ENCODE measurements at places on chromosomes 3 and 15.

GRCh38 chr15:59632714-59633113 lies 21.1 kb downstream of the GCNT3 start:
- no peak for DNase-seq

DNA sequence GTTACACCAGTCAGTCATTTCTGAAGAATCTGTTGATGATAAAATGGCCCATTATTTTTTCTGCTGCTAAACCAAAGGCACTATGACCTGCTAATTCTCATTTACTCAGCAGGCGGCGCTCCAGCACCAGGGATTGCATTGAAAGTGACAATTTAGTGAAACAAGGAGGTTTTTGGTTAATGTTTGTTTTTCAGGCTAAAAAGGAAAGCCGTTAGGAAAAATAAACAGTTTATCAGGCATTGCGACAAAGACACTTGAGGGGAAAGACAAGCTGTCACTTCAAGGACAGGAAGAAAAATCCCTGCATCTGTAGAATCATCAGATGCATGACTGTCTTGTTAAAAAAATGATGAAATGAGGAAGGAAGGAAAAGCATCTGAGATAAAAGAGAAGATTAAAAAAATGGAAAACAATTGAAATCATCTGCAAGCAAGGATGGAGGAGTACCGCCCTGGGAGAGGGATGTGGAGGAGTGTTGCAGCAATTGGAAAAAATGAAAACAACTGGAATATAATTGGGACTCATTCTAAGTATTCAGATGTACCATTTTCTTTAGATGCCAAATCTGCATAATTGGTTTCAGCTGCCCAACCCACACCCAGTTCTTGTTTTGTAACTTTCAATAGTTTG lies 54.0 kb downstream of the NR1D2 start:
- DNase-seq, result peak; percentile 70

DNA sequence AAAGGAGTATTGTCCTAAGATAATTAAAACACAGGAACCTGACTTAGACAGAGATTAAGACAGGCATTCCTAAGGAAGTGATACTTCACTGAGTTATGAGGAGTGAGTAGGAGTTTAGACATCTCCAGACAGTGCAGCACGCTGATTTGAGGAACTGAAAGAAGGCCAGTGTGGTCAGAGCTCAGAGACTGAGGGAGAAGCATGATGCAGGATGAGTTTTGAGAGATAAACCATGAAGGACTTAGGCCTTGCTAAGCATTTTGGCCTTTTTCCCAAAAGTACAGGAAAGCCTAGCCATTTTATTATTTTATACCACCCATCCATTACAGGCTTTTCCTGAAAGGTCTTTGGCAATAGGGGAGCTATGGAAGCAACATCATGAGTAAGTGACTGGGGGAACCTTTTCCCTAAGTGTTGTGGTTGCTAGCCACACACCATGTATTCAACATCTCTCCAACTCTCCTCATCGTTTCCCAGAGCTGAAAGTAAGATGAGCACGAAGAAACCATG lies 375.6 kb upstream of the TPRG1 start:
- DNase-seq, result peak; percentile 94

- DNase-seq, result no peak
Observed at GRCh38 chr3:72802001-72802400, 46.2 kb downstream of the SHQ1 start.

GRCh38 chr3:117692416-117692995 lies 982.9 kb downstream of the TUSC7 start:
- DNase-seq, result peak; percentile 74

DNA sequence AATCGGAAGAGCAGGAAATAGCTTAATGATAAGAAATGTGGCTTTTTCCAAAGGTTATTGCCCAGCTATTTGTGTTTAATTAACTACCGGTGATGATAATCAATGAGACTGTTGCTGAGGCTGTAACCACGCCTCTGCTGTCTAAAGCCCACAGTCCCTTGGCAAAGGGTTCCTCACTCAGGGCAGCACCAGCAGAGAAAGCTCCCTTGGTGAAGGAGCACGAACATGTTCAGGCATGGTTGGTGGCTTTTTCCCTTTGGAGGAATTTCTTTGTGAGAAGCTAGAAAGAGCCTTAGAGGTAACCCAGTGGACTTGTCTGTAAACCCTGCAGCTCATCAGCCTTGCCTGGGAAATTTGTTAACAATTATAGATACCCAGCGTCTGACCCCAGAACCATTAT lies 7.5 kb upstream of the ST6GAL1 start:
- no peak for DNase-seq

DNA sequence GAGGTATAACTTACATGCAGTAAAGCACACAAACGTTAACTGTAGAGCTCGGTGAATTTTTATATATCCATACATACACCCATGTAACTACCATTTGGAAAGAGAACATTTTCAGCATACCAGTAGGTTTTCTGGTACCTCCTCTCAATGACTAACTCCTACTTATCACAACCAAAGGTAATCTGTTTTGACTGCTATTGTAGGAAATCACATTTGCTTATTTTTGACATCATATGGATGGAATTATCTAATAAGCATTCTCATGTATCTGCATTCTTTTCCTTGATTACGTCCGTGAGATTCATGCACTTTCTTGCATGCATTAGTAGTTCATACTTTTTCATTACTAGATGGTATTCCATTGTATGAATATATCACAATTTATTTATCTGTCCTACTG lies 76.8 kb downstream of the CSNK1G1 start:
- no peak for DNase-seq

DNA sequence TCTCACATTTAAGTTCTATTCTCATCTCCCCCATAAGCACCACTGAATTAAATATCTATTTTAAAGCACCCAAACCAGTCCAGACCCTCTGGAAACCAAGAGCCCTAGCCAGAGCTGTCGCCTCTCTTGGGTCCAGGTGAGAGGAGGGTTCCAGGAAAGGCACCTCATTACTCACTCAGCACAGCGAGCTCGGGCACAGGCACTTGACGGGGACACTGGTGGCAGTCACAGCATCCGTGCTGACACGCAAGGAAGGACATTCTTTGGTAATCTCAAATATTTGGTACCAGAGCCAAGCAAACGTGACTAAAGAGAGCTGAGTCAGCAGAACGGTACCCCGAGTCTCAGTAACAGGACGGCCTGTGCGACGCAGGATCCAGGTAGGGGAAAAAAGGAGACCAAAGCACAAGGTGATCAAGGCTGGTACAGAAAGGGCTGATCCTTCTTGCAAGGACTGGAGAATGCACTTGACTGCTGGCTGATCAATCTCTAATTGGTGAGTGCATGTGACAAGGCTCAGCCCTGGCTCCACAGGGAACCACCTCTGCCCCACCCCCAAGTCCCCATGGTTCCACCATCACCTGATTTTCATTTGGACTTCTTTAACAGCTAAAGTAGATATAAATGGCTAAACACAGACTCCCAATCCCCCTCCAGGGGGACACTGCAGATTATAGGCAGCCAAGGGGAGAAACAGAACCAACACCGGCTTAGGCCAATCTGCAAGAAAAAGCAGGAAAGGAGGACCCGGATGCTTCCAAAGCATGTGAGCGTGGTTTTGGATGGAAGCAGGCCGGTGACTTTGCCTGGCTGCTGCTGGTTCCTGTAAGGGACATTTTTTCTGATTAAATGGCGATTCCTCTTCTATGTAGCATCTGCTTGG lies 61.4 kb downstream of the CHCHD6 start:
- DNase-seq, result no peak

Measured in fibroblast of skin of scalp (primary cell).